ENCODE measurements at places on chromosomes 1 and 21.

- no peak for DNase-seq
Observed at GRCh38 chr1:2271211-2271721, 43.1 kb downstream of the SKI start.

- DNase-seq = no peak
Observed at GRCh38 chr1:222057162-222057561, 315.3 kb upstream of the DUSP10 start.

DNA sequence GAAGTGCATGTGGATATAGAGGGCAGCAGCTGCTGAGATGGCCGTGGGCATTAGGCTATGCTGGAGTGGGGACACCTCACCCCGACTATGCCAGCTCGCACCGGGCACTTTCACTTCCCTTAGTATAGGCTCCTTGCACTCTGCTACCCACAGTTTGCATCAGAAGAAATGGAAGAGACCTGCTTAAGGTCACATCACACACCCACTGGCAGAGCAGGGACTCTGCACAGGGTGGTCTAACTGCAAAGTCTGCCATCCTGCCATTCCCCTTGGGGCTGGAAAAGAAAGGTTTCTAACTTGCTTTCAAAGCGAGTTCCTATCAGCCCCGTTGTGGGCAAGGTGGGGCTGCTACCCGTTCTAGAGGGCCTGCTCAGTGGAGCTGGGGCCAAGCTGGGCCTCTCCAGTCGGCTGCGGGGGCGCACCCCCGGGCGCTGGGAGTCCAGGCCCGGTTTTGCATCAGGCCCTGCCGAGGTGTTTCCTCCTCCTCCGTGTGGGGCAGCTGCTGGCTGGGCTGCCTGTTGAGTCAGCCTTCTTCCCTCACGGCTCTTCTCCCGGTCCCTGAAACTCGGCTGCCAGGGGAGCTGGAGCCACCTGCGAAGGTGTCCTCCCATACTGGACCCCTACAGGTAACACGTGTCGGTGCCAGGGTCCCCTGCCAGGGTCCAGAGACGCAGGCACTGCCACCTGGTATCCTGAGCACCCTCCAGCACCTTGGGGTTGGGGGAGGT is at the start of gene SYTL1:
Gene SYTL1, plus strand, starts transcription at position 498 of the 728 bp plus-strand sequence. CDS start 3,313 bp downstream, outside the sequence.
- peak; percentile 65 for DNase-seq

DNA sequence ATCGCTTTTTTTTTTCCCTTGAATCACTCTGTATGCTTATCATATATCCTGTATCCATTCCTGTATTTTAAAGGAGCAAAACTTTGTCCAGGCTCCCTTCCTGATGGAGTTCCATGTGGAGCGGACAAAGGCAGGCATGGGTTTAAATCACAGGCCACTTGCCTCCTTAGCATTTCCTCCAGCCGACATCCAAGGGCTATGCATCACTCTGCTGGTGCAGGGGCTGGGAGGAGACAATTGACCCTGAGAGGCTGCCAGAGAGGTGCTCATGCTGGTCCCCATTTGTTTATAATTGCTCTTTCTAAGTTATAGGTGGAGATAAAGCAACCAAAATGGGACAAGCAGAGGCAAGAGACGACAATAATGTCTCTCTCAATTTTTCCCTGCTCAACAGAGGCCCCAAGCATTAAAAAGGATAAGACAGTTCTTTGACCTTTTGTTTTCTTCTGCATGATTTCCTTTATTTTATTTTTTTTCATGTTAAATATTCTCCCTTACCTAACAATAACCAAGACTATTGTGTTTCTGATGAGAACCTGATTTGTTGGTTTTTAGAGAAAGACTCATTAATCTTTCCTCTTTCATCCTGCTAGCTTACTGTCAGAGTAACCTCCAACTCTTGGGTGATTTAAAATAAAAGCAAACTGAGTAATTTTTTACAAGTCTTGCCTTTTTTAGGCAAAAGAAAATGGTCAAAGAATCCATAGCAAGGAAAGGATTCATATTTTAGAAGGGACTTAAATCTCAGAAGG is 353.7 kb downstream of the ADGRL2 start:
- no peak for DNase-seq

DNA sequence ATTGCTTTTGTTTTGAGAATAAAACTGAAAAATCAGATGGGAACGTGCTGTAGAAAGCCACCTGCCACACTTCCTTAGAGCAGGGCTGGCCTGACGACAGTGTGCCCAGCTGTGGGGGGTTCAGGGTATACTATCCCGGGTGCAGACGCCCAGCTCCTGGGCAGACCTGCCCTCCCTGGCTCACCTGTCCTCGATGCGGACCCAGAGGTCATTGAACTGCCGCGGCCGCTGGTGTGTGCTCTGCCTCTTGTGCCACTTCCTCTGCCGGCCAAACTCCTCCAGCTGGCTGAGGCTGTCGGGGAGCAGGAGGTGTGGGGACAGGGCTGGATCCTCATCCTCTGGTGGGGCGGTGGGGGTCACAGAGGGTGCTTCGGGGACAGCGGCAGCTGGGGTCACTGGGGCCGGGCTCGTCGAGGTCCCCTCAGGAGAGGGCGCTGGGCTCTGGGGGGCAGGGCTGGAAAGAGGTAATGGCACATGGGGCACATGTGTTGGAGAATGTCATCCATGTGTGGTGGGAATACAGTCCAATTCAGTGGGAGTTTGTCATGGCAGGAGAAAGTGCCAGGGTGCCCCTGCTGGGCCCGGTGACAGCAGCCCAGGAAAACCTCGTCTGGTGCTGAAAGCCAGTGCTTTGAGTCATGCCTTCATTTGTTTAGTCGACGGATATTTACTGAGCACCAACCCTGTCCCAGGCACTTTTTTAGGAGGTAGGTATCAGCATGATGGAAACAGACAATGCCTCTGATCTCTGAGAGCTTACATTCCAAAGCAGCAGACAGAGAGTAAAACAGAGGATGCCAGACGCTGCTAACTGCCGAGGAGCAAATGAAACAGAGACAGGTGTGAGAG is 222.0 kb downstream of the TRABD2B start:
- DNase-seq = no peak

- DNase-seq = peak; percentile 57
Observed at GRCh38 chr1:53278298-53278725, 40.0 kb upstream of the MAGOH start.

DNA sequence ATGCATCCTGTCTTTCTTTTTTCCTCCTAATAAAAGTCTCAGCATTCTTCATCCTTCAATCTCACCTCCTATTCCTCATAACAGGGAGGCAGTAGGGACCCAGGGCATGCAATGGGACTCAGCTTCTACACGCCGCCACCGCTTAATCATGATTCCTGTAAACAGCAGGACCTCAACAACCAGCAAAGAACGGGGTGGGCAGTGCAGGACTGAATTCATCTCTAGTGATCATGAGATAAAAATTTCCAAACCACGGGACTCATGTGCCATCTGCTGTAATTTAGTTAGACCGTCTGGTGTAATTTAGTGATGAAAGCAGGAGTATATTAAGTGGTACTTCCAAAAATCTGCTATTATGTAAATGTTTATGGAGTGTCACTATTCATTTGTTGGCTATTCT is 5.4 kb downstream of the PRAMEF12 start:
- no peak for DNase-seq

DNA sequence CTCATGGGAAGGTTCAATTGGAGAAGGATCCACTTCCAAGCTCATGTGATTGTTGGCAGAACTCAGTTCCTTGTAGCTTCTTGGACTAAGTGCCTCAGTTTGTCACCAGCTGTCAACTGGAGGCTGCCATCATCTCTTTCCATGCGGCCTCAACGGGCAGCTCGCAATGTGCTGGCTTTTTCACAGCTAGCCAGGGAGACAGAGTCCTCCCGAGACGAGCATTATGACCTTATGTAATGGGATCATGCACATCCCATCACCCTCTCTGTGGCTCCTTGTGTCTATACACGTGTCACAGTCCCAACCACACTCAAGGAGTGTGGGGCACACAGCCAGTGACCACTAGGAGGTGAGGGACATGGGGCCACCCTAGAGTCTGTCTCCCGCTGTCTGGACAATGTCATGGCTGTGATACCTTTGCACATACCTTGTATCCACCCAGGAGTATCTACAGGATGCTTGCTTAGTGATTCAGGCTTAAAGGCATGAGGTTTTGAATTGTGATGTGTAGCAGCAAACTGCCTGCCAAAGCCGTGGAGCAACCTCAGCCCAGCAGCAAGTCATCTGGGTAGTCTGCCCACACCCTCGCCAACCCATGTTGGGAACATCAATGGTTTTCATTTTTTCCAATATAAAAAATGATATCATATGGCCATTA is 3.9 kb upstream of the KRTAP10-6 start:
- DNase-seq = no peak

DNA sequence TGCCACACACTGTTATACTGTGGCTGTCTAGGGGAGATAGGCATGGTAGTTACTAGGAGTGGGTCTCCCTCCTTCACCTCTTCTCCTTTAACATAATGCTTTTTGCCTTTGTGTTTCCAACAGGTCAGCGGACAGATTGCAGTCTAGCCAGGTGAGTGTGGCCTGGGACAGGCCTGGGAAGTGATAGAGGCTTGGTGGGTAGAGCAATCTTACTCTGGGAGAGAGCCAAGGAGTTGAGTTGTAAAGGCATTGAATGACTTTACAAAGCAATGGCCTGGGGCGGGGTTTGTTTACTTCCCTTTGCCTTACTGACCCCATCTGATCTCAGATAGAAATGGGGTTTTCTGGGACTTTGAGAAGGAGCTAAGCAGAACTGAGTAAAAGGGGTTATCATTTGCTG is 51.0 kb upstream of the IKBKE start:
- no peak for DNase-seq

GRCh38 chr1:66393586-66394287 is 140.2 kb upstream of the SGIP1 start:
- DNase-seq = no peak

- DNase-seq = no peak
Observed at GRCh38 chr21:45811136-45811535, 167.6 kb downstream of the PCBP3 start.

- DNase-seq = no peak
Observed at GRCh38 chr21:39568361-39568760, 44.4 kb upstream of the B3GALT5 start.

- no peak for DNase-seq
Observed at GRCh38 chr1:216606047-216606637, 117.1 kb downstream of the ESRRG start.

GRCh38 chr1:36225283-36225899 is 1.1 kb downstream of the THRAP3 start:
- DNase-seq = no peak

GRCh38 chr1:110508028-110508940 is 10.7 kb downstream of the KCNA10 start:
- no peak for DNase-seq

GRCh38 chr21:34833465-34833864 is 164.7 kb downstream of the CLIC6 start:
- no peak for DNase-seq

DNA sequence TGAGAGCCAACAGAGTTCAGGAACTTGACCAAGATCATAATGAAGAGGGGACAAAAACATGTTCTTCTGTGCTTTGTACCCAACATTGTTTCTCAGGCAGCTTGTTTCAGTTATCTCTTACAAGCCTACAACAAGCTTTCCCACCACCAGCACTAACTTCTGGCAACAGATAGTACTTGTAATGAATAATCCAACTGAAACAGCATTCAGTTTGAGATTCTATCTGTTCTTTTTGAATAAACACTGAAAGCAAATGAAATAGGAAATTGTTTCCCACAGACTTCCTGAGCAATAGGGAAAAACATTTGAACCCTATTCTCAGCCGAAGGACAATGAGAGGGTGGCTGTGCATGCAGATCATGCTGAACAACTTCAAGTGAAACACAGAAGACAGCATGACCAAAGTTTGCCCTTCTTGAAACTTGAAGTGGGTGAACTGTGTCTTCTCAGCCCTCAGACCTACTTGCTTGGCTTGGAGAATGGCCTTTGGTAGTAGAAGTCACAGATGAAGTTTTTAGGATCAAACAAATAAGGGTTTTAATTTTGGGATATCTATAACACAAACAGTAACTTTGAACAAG is 11.2 kb upstream of the HOOK1 start:
- no peak for DNase-seq

GRCh38 chr1:169022648-169023047 is 83.8 kb upstream of the ATP1B1 start:
- DNase-seq = no peak

DNA sequence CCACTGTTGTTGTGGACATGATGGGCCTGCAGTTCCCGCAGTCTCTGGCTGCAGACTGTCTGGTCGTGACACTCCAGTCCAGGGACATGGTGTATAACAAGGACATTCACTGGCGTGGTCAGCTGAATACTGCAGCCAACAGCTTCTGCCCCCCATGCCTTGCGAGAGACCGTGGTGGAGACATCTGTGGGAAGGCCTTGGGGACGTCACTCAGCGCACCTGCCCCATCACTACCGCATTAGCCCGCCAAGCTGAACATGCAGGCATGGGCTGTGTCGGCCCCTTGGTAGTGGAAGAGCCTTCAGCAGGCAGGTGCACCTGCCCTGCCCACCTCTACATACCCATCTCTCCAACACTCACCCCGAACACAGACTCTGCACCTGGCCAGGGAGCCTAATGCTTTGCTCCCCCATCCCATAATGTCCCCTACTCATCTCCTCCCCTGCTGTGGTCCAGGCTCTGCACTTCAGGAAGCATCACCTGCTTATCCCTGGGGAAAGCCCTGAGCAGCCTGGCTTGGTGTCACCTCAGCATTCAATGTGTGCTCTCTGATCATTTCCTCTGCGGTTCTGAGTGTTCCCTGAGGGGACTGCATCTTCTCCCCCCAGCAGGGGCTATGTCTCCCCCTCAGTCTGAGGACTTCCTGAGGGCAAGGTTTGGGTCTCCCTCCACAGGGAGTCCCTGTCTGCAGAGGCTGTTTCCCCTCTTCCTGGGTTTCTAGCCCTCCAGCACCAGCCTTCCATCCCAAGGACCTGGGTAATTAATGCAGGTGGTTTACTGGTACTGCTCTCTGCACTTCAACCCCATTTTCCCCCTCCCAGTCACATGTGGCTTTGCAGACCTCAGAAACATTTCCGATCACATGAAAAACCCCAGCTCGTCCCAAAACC is 3.2 kb downstream of the PGLYRP4 start:
- DNase-seq = no peak

All from CD4-positive, alpha-beta T cell treated with Interleukin-4 for 4 hours (primary cell).